Naive B cell (primary cell): ENCODE measurements at places on chromosomes 7 and 10.
A peak's percentile ranks its signal among the peaks of the same experiment; 100 is the strongest.

- no peak for DNase-seq
Measured at GRCh38 chr10:68121852-68122251, 12.6 kb downstream of the MYPN start.

GRCh38 chr10:7153750-7154149 is 257.1 kb downstream of the SFMBT2 start:
- no peak for DNase-seq

DNA sequence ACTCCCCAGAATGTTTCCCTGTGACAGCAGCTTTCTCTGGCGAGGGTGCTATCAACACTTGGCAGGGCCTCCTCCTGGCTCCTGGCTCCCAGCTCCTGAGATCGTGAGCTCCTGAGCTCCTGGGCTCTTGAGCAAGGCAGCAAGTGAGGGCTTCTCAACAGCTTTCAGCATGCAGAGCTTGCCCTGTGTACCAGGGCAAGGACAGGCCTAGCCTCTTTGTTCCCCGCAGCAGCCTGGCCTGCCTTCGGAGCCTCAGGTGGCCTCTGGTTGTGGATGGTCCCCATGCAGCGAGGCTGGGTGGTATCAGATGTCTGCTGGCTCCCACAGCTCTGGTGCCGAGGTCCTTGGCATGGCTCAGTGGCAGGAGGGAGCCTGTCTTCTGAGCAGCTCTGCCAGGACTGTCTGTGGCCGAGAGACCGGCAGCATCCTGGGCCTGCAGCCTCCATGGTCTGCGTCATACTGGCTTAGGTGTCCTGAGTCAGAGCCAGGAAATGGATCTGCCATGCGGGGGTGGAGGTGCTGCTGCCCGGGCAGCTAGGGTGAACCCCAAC is 44.2 kb downstream of the ZMIZ1 start:
- no peak for DNase-seq

- DNase-seq = no peak
Measured at GRCh38 chr7:89914711-89915110, 239.6 kb upstream of the STEAP1 start.

GRCh38 chr10:97865488-97865887 is 15.8 kb downstream of the GOLGA7B start:
- DNase-seq = no peak

DNA sequence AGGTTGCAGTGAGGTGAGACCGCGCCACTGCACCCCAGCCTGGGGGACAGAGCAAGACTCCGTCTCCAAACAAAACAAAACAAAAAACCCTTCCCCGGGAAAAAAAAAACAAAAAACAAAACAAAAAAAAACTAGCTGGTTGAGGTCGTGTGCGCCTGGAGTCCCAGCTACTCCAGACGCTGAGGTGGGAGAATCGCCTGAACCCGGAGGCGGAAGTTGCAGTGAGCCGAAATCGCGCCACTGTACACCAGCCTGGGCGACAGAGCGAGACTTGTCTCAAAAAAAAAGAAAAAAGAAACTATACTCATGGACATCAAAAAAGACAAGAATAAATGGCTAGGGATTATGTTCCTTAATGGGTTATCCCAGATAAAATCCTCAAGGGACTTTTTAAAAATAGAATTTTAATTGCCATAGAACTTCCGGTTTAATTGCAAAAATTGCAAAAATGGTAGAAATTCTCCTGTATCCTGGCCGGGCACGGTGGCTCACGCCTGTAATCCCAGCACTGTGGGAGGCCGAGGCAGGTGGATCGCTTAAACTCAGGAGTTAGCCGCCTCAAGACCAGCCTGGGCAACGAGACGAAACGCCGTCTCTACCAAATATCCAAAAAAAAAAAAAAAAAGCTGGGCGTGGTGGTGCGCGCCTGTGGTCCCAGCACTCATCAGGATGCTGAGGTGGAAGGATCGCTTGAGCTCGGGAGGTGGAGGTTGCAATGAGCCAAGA is 37.8 kb downstream of the KLHDC10 start:
- no peak for DNase-seq

DNA sequence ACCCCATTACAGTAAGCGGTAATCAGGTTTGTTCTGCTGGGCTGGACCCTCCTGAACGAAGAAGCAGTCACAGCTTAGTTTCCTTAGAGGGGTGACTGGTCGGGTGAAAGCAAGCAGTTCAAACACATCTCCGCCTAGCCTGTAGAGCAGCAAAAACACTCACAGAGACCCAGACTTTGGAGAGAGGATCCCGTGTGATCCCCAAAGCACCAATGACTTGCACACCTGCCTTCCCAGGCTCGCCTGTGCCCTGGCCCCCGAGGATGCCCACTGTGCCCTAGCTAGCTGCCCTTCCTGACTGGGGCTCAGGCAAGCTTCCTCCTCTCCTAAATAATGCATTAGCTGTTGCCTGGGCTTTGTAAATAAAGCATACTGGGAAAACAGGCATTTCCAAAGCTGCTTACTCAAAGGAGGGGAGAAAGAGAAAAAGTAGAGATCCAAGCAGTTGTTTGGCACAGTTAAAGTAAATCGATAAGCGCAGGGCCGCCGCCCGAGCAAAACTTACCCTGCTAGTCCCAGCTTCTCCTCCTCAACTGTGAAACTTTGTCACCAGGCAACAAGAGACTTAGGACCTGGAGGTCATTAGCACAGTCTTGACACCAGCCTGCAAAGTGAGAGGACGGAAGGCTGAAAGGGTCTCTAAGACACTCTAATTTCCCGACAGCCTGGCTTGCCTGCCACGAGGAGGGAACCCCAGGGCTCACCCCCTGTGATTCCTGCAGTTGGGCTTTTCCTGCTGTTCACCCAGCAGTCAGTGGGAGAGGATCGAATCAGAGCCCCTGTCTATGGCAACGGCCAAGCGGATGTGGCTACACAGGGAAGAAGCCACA is 4.8 kb downstream of the LRRC18 start:
- DNase-seq = no peak

DNA sequence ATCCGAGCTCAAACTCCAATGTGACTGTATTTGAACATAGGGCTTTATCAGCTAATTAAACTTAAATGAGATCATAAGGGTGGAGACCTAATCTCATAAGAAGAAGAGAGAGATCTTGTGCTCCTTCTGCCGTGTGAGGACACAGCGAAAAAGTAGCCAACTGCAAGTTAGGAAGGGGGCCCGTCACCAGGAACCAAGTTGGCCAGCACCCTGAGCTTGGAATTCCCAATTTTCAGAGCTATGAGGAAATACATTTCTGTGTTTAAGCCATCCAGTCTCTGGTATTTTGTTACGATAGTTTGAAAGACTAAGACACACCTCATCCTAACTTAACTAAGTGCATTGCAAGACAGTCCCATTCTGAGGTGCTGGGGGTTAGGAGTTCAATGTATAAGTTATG is 14.1 kb upstream of the WDR86 start:
- no peak for DNase-seq

- DNase-seq = peak; percentile 36
Measured at GRCh38 chr10:62335326-62335725, 38.8 kb upstream of the ZNF365 start.

DNA sequence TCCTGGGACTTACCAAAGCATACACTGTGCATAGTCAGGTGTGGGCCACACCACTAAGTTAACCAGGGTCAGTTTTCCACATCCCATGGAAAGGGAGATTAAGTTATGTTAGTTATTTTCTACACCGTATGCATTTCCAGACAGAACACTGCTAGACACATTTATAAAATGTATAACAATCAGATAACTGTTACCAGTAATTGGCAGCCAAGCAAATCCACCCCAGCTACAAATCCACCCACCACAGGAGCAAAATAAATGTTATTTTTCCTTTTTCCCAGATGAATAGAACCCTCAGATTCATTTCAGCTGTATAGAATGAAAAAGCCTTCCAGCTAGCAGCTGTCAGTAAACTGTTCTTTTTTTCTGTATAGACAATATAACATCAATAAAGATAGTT is 256.9 kb upstream of the FZD1 start:
- no peak for DNase-seq

GRCh38 chr7:43824963-43825362 is 44.4 kb downstream of the MRPS24 start:
- DNase-seq = no peak

GRCh38 chr10:88129013-88129412 is 265.6 kb downstream of the PTEN start:
- DNase-seq = no peak

DNA sequence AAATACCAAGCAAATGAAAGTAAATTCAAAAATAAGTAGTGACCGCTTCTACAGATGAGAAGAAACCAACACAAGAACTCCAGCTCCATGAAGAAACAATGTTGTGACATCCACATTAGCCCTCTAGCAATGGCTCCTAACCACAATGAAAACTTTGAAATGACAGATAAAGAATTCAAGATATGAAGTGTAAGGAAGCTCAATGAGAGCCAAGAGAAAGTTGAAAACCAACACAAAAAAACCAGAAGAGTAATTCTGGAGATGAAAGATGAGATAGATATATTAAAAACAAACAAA is 68.2 kb upstream of the DDC start:
- no peak for DNase-seq

DNA sequence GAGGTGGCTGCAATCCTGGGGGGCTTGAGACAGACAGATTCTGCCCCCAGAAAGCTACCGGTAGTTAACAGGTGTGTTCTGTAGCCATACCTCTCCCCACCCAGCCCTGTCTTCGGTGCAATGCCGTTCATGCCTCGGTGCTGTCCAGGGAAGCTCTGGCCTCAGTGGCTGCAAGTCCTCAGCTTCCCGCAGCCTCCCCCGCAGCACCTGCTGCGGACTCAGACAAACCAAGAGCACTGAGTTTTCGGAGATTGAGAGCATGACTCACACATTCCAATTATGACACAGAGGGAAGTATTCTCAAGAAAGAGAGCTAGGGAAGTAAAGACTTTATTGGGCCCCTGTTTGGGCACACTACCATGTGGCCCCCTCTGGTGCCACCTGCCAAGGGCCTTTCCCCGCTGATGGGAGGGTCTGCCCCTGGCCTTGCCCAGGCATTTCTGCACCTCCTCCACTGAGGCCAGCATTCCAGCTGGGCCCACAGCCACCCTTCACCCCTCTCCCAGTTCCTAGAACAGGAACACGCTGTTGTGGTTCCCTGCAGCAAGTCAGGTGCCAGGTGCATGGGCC is 30.2 kb upstream of the EZH2 start:
- no peak for DNase-seq

DNA sequence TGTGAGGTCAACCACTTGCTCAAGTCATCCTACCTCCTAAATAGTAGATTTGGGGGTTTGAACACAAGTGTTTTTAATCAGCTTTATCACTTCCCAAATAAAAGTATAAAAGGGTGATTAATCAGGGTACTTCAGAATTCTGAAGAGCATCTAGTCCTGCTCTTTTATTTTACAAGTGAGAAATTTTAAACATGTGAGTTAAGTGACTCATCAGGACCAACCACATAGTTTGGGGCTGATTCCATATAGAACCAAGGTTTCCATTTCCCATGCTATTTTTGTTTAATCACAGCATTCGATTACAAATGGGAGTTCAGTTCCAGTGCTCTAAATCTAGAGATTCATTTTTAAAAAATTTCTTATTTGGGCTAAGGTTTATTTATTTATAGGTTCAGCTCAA is 113.4 kb downstream of the GPR158 start:
- DNase-seq = no peak

- DNase-seq = no peak
Measured at GRCh38 chr7:20218279-20218678, 1.1 kb upstream of the MACC1 start.

GRCh38 chr7:129334473-129334872 is 99.8 kb upstream of the STRIP2 start:
- no peak for DNase-seq

DNA sequence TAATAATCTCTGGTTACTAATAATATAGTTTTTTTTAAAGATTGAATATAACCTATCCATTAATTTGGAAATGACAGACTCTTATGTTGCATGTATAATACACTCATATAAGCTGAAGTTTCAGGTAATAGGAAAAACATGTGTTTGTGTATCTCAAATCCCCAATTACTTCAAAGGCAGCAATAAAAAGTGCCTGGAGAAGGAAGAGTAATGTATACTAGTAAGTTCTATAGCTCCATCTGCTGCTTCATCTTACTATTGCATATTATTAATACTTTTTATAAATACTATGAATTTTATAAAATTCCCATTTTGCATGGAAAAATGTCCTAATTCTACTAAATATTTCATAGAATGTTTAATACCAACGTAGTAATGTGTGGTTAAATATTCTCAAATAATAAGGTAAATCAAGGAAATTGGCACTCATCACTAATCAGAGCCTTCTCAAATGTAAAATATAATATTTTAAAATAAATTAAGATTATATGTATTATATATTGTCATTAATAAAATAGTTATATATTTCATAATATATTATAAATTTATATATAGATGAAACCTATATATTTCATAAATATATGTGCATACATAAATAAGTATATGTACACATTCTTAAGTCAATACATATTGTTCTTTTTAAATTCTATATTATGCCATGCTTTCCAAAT is 311.9 kb downstream of the HGF start:
- no peak for DNase-seq

DNA sequence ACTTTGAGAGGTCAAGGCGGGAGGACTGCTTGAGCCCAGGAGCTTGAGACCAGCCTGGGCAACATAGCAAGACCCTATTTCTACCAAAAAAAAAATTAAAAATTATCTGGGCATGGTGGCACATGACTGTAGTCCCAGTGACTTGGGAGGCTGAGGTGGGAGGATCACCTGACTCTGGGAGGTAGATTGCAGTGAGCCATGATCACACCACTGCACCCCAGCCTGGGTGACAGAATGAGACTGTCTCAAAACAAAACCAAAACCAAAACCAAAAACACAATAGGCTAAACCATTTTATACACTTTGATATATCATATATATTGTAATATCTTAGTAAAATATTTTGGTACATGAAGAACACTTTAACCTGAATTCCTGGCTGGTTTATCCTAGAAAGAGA is 101.6 kb downstream of the RAPGEF5 start:
- DNase-seq = no peak

DNA sequence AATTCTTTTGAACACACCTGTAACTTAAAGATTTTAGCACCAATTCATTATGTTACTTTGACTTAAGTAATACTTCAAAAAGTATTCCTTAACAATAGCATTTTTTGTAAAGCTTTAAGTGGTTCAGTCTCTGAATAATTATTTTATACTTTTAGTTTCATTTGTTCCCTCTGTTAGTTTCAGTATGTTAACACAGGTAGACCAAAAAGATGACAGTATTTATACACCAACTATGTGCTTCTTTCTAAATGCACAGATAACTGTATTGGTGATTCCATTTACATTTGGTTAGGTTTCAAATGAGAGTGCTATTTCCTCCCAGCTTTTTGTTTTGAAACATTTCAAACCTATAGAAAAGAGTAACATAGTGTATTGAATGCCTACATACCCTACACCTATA is 14.0 kb downstream of the RALA start:
- no peak for DNase-seq

DNA sequence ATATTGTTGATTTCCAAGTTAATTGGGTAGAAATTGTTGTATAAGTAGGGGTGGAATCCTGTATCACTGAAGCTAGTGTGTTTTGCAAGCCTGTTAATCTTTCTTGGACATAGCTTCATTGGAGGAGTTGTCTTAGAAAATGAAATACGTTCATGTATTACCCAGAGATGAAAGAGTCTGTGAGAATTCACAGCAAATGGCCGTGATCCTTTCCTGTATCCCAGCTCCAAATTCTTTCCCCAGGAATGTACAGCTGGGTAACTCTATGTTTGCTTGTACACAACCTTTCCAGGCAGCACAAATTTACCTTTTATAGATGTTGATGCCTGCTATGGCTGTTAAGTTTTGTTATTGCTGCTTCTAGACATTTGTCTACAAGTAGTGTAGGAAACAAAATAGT is 18.7 kb downstream of the MYPN start:
- no peak for DNase-seq
